ENCODE measurements at places on chromosomes 16 and 17.

- no peak for DNase-seq
Measured at GRCh38 chr16:7086822-7087616, 245.6 kb upstream of the RBFOX1 start.

DNA sequence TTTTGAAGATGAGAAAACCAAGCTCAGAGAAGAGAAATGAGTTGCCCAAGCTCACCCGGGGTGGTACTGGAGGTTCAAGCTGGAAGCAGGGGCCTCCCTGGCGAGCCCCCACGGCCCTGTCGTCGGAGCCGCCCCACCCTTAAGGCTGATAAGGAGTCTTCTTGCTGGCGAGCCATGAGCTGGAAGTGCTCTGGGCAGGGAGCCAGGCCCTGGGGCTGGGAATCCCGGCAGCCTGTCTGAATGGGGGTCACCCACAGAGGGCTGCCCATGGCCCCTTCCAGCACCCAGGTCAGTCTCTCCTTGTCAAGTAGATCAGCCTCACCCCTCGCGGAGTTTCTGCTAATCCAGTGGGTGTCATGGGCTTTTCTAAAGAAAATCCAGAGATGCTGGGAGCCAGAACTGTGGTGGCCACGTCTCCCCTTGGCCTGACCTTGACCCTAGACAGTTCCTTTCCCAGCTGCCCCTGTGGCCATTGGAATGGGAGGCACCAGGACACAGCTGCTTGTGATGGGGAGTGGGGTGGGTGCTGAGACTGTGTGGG, 1.2 kb upstream of the P2RX1 start:
- no peak for DNase-seq

DNA sequence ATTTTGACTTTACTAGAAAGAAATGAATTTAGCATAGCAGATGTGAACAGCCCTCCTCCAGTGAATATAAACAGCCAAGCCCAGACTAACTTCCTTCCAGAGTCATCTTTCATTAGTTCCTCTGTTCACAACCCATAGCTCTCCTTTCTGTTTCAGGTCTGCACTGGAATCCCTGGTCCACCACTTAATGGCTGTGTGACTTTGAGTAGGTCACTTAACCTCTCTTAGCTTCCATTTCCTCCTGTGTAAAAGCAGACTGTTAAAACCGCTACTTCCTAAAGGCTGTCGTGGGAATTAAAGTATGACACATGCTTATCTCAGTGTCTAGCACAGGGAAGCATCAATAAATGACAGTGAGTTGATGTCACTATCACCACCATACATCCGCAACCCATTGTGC, 7.5 kb downstream of the SLC6A4 start:
- no peak for DNase-seq

- DNase-seq: no peak
Measured at GRCh38 chr16:67430504-67430976, 381 bp upstream of the HSD11B2 start.

- no peak for DNase-seq
Measured at GRCh38 chr17:10216213-10216938, 18.0 kb upstream of the GAS7 start.

DNA sequence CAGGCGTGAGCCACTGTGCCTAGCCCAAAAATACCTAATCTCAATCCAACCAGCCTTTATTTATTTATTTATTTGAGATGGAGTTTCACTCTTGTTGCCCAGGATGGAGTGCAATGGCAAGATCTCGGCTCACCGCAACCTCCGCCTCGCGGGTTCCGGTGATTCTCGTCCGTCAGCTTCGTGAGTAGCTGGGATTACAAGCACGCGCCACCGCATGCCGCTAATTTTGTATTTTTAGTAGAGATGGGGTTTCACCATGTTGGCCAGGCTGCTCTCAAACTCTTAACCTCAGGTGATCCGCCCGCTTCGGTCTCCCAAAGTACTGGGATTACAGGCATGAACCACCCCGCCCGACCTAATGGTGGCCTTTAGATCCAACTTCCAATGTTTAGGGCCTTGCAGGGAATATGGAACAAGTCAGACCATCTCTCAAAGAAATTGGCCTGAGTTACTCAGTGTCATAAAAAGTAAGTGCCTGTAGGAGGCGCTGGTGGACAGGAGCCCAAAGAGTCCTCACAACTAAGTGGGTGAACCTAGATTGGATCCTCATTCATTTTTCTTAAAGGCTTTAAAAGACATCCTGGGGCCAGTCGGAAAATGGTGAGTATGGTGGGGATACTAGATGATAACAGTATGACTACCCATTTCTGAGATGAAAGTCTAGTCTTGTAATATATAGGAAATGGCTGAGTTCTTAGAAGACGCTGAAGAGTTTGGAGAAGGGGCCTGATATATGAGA, 4.6 kb downstream of the ZSCAN10 start:
- no peak for DNase-seq

GRCh38 chr16:47310792-47311211, 150.1 kb downstream of the ITFG1 start:
- DNase-seq: no peak

DNA sequence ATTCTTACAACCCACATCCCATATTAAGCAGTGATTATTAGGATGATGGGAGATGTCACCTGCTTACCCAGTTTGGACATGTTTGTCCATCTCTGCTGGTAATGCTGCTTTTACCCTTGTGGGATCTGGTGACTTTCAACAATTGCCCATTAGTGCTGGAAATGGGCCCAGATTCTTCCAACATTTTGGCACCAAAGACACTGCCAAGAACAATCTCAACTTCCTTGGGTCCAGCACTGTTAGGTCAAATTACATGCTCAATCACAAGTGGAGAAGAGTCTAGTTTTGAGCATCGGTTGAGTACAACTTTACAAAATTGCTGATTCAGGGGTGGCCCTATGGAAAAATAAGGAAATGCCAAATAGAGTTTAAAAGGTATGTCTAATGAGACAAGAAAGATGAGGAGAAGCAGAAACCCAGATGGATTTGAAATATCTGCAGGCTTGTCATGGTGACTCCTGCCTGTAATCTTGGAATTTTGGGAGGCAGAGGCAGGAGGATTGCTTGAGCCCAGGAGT, 13.0 kb upstream of the ZFP3 start:
- no peak for DNase-seq

GRCh38 chr16:51524555-51525373, 373.7 kb upstream of the SALL1 start:
- DNase-seq: no peak

GRCh38 chr16:56931271-56931891, 561 bp upstream of the HERPUD1 start:
- no peak for DNase-seq

- no peak for DNase-seq
Measured at GRCh38 chr16:7550096-7550495, 217.5 kb downstream of the RBFOX1 start.

DNA sequence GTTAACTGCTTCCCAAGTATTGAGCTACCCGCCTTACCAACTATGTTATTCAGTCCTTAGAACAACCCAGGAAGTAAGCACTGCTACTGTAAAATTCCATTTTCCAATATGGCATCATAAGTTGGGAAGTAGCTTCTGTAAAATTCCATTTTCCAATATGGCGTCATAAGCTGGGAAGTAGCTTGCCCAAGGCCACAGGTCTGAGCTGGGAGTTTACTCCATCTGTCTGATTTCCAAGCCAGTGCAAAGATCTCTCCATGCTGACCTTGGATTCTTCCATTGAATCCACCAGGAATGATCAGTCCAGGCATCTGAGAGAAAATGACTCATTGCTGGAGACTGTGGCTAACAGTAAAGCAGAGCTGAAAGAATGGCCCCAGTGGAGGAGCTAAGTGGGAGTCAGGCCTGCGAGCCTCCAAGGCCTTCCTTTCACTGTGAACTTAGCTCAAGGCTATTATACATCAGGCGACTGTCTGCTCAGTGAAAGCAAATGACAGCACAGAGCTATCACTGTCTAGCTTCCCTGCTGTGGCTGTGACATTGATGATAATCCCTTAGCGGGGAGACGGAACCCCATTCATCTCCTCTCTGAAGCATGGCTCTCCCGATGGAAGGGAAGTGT, 430.4 kb downstream of the HAPSTR1 start:
- no peak for DNase-seq

DNA sequence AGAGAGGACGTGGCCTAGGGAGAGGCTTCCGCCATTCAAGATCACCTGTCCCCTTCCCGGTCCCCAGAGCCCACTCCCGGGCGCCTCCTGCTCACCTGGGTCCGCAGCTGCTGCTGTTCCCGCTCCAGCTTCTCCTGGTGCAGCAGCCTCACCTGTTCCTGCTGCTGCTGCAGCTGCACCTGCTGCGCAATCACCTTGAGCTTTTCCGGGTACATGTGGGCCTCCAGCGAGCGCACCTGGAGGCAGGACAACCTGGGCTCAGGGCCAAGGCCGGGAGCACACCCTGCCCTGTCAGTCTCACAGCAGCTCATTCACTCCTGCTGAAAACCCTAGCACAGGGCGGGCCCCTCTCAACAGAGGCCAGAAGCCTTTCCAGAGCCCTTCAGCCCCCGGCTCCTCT, 12.5 kb downstream of the TFAP4 start:
- peak; percentile 88 for DNase-seq

DNA sequence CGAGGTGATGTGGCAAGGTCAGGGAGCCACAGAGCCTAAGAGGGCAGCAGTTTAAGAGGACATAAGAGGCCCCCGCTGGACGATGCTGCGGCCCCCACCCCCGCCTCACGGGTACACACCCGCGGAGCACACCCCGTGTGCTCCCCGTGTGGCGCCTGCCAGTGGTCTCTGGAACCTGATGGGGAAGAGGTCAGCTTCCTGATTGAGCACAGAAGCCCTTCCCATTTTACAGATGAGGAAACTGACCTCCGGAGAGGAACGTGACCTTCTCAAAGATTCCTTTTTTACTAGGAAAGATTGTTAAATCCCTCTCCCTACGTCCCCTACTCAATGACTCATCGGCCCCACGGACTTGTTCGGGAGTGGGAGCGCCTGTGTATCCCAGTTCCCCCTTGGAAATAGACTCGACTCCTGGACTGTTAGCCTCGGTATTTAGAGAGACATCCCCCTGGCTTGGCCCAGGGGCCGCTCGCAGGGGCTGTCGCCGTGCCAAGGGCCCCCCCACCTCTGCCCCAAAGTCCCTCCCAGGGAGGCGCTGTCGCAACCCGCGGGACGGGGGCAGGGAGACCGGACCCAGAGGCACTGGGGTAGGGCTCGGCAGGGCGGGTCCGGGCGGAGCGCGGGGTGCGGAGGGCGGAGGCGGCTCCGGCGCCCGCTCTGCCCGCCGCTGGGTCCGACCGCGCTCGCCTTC, at the start of gene ABCC3:
Gene ABCC3, plus strand, starts transcription at position 658 of the 691 bp plus-strand sequence. CDS start 56 bp downstream, outside the sequence.
- no peak for DNase-seq

- DNase-seq: no peak
Measured at GRCh38 chr16:80231888-80232287, 308.9 kb upstream of the DYNLRB2 start.

DNA sequence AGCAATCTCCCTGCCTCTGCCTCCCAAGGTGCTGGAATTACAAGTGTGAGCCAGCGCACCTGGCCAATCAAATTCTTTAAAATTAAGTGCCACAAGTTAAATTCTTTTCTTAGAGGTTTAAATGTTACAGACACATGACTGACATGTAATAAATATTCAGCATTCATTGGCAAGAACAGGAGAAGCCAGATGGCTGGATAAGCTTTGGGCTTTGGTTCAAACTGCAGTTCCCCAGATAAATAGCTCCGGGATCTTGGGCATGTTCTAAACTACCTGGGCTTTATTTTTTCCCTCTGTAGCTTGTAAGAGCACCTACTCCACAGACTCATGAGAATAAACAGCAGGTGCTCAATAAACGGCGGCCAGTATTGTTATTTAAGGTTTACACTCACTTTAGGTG, 34.1 kb downstream of the ABAT start:
- DNase-seq: no peak

DNA sequence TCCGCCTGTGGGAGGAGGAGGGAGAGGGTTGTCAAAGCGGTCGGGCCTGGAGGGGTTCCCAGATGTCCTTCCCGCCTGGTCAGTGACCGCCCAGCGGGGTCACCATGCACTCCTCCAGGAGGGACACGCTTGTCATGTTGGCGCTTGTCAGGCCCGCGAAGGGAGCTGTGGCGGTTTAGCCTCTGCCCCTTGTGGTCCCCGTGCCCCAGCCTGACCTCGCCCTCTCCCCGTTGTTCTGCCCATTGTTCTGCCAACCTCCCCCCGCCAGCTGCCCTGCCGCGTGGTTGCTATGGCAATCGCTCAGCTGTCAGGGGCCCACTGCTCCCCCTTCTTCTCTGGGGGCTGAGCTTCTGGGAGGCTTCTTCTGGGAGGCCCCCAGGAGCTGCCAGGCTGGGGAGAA, 146.4 kb upstream of the CIBAR2 start:
- no peak for DNase-seq

- peak; percentile 21 for DNase-seq
Measured at GRCh38 chr17:67374329-67375053, 2.6 kb upstream of the PITPNC1 start.

- DNase-seq: no peak
Measured at GRCh38 chr16:70428178-70428998, 10.5 kb downstream of the ST3GAL2 start.

DNA sequence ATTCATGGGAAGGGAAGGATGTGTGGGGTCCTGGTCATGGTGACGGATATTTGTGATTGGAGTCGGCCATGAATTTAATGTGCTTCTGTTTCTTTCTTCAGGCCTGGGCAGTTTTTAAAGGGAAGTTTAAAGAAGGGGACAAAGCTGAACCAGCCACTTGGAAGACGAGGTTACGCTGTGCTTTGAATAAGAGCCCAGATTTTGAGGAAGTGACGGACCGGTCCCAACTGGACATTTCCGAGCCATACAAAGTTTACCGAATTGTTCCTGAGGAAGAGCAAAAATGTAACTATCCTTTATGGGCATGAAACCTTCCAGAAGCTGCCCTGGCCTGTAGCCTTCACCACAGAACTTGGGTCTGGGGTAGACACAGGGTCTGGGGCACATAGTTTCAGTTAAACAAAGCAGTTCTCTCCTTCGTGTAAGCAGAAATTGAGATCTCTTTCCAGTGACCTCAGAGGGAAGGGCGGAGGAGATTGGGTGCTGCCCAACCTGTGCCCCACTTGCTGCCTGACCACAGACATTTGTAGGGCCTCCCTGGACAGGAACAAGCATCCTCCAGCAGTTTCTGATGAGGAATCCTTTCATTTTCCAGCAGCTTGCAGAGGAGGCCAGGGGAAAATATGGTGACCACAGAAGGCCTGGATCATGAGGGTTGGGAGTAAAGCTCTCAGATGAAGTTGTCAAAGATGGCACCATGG, 10.1 kb downstream of the IRF8 start:
- DNase-seq: no peak

DNA sequence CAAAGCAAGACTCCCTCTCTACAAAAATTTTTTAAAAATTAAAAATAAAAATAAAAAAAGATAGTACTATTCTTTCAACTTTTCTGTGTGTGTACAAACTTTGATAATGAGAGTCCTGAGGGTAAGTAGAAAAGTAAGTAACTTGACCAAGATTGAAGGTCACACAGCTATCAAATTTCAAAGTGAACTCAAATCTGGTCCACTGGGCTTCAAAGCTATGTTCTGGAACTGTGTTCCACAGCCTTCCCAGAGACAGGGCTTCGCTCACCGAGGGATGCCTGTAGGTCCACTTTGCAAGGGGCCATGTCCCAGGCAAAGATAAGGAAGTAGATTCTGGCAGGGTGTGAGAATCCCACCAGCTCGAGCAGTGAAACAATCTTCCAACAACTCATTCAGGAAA, 56.3 kb upstream of the TNRC6A start:
- no peak for DNase-seq

- DNase-seq: no peak
Measured at GRCh38 chr17:74779948-74780400, 3.8 kb upstream of the NAT9 start.

- DNase-seq: no peak
Measured at GRCh38 chr16:12159028-12159427, 182.5 kb downstream of the SNX29 start.

- DNase-seq: no peak
Measured at GRCh38 chr17:57940653-57941329, 14.4 kb downstream of the CUEDC1 start.

- DNase-seq: no peak
Measured at GRCh38 chr16:84985079-84986065, 26.0 kb downstream of the ZDHHC7 start.

- no peak for DNase-seq
Measured at GRCh38 chr17:62898239-62898864, 67.7 kb upstream of the TANC2 start.

Measured in NCI-H2107 (cell line).